Pancreas (tissue), 10 donors: ENCODE measurements at places on chromosomes 12 and 14. TPM values are rescaled to one million over a fixed set of nuclear protein-coding genes. Genes with fewer than 3 reads are reported as not detected.

CLEC6A gene
- not detected for polyA plus RNA-seq

NDRG2 gene
- 159 TPM for polyA plus RNA-seq

CACNB3 gene
- polyA plus RNA-seq = 6.5 TPM

DNA sequence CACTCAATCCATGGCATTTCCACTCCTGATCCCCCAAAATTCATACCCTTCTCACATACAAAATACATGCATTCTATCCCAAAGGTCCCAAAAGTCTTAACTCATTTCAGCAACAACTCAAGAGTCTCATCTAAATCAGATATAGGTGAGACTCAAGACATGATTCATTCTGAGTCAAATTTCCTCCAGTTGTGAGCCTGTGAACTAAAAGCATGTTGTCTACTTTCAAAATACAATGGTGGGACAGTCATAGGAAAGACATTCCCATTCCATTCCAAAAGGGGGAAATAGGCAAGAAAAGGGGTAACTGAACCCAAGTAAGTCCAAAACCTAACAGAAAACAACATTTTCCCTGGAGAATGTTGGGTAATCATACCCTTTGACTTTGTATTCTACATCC lies 103.3 kb downstream of the C12orf75 start:
- no peaks in the 10 kb centered on the region for H3K4me1 ChIP-seq
- H3K27me3 ChIP-seq = no peaks in the 10 kb centered on the region
- no peak for DNase-seq
- no peak overlapping the region for H3K4me3 ChIP-seq

GRCh38 chr12:69170293-69170692 lies 69.1 kb upstream of the CPSF6 start:
- DNase-seq = no peak
- no peak overlapping the region for H3K4me3 ChIP-seq
- no peak overlapping the region for H3K27ac ChIP-seq
- H3K27me3 ChIP-seq = no peaks in the 10 kb centered on the region
- no peaks in the 10 kb centered on the region for H3K4me1 ChIP-seq

DNA sequence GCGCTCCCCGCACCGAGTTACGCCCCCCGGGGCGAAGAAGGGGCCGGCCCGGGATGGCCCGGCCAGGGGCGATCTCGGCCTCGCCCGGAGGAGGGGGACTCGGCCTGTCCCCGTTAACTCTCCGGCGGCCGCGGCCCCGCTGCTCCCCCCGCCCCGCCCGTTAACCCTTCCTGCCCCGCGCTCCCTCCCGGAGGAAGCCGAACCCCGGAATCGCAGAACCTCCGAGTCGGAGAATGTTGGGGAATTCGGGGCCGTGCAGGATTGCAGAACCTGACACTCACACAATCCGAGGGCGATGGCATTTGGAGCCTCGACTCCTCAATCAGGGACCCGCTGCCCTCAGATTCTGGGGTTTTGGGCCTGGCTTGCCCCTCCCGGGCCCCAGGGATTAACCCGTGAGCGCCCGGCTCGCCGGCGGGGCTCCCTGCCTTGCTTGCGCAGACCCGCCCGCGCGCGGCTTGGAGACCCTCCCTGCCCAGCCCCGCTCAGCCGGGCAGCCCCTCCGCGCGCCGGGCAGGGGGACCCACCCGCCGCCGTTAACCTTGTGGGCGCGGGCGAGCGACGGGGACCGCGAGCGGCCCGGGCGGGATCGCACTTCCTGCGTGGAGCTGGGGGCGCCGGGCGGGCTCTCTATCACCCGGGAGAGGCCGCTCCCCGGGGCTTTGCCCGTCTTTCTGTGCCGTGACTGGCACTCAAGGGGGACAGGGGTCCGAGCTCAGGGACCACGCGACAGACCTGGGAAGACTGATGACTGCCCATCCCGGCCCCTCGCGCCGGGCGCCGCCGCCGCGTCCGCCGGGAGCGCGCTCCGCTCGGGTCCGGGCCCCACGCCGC lies 18.8 kb downstream of the BEGAIN start:
- no peaks in the 10 kb centered on the region for H3K4me1 ChIP-seq
- peak overlapping the region; percentile 77 for H3K4me3 ChIP-seq
- peak overlapping the region; percentile 77 for H3K27ac ChIP-seq
- DNase-seq = no peak
- no peaks in the 10 kb centered on the region for H3K36me3 ChIP-seq

- H3K27me3 ChIP-seq = no peaks in the 10 kb centered on the region
- no peaks in the 10 kb centered on the region for H3K4me1 ChIP-seq
- H3K36me3 ChIP-seq = no peaks in the 10 kb centered on the region
- DNase-seq = no peak
Observed at GRCh38 chr14:93975791-93976476, 436 bp downstream of the ASB2 start.

DNA sequence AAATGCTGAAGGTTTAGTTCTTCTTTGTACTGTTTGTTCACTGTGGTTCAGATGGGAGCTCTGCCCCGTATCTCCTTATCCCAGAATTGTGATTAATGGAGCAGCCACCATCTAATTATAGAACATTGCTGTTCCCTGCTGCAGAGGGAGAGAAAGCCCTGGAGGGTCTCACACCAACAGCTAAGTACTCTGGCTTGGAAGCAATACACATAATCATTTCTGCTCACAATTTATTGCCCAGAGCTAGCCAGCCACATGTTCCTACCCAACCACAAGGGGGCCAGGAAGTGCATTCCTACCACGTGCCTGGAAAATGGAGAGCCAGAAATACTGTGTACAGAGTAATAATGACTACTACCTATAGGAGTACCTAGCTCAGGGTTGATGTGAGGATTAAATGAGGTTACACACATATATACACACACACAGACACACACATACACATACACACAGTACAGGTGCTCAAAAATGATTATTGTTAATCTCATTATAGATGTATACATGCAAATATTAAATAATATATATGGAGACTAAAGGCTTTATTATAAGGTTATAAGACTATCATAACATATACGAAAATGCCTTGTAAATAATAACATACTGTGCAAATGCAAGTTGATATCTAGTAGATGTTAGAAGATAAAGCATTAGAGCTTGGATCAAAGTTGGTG lies 22.3 kb downstream of the MSRB3 start:
- H3K4me1 ChIP-seq = no peaks in the 10 kb centered on the region
- peaks cover 3% of the 10 kb centered on the region for H3K27me3 ChIP-seq
- no peak overlapping the region for H3K4me3 ChIP-seq
- no peak for DNase-seq
- H3K27ac ChIP-seq = no peak overlapping the region
- H3K36me3 ChIP-seq = no peaks in the 10 kb centered on the region

- H3K4me3 ChIP-seq = no peak overlapping the region
- no peaks in the 10 kb centered on the region for H3K4me1 ChIP-seq
- no peak overlapping the region for H3K27ac ChIP-seq
- no peaks in the 10 kb centered on the region for H3K27me3 ChIP-seq
Observed at GRCh38 chr12:13178568-13179210, 17.8 kb upstream of the EMP1 start.

- H3K4me1 ChIP-seq = peaks cover 10% of the 10 kb centered on the region
- DNase-seq = no peak
- no peaks in the 10 kb centered on the region for H3K36me3 ChIP-seq
Observed at GRCh38 chr12:27711967-27712366, 1.3 kb downstream of the MRPS35 start.

GRCh38 chr14:66099451-66099850 lies 386.7 kb upstream of the CCDC196 start:
- H3K4me3 ChIP-seq = no peak overlapping the region
- no peak overlapping the region for H3K27ac ChIP-seq
- H3K4me1 ChIP-seq = no peaks in the 10 kb centered on the region

- H3K4me3 ChIP-seq = no peak overlapping the region
- H3K27me3 ChIP-seq = no peaks in the 10 kb centered on the region
- DNase-seq = no peak
- H3K4me1 ChIP-seq = no peaks in the 10 kb centered on the region
- no peaks in the 10 kb centered on the region for H3K36me3 ChIP-seq
Observed at GRCh38 chr14:44620121-44621019, 113.3 kb upstream of the FSCB start.

- no peak overlapping the region for H3K4me3 ChIP-seq
- H3K4me1 ChIP-seq = no peaks in the 10 kb centered on the region
- H3K36me3 ChIP-seq = no peaks in the 10 kb centered on the region
Observed at GRCh38 chr14:93033084-93033982, 82.4 kb downstream of the ITPK1 start.

GRCh38 chr14:100586403-100587085 lies 673 bp downstream of the BEGAIN start:
- H3K4me3 ChIP-seq = peak overlapping the region; percentile 29
- no peaks in the 10 kb centered on the region for H3K27me3 ChIP-seq
- H3K36me3 ChIP-seq = no peaks in the 10 kb centered on the region

GRCh38 chr14:104985675-104986486 lies at the start of gene CLBA1:
Gene CLBA1, plus strand, starts transcription at chr14:104985788. Its CDS starts 644 bp downstream, at chr14:104986432.
- peak within 1 kb of the TSS; percentile 77 for H3K27ac ChIP-seq
- H3K27me3 ChIP-seq = no peaks in the 10 kb centered on the region
- peak within 1 kb of the TSS; percentile 53 for H3K4me3 ChIP-seq

GRCh38 chr12:119044094-119044493 lies 62.8 kb downstream of the SRRM4 start:
- no peaks in the 10 kb centered on the region for H3K36me3 ChIP-seq
- no peak overlapping the region for H3K4me3 ChIP-seq
- no peaks in the 10 kb centered on the region for H3K27me3 ChIP-seq
- H3K4me1 ChIP-seq = no peaks in the 10 kb centered on the region
- H3K27ac ChIP-seq = no peak overlapping the region

- H3K36me3 ChIP-seq = no peaks in the 10 kb centered on the region
- no peaks in the 10 kb centered on the region for H3K27me3 ChIP-seq
- DNase-seq = peak; percentile 25
- H3K4me1 ChIP-seq = no peaks in the 10 kb centered on the region
- H3K4me3 ChIP-seq = no peak overlapping the region
Observed at GRCh38 chr12:52739963-52740362, 36.6 kb upstream of the KRT77 start.
